ENCODE measurements at places on chromosomes 5 and 9. TPM values are rescaled to one million over a fixed set of nuclear protein-coding genes. Genes with fewer than 3 reads are reported as not detected.

DNA sequence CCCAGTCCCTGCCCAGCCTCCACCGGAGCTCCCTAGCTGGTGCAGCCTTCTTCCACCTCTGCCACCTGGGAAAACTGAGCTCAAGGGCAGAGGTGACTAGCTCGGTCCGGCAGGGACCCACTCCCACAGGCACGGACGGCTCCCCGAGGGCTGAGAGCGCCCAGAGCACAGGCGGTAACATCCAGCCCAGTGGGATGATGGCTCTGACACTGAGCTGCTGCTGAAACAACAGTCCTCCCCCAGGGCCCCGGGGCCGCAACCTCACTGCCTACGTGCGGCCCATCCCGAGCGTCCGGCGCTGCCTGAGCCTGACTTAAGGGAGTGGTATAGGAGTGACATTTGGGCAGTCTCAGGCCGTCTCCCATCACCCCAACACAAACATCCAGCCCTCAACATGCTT is 3.7 kb downstream of the FAM163B start:
- DNase-seq = no peak

DNA sequence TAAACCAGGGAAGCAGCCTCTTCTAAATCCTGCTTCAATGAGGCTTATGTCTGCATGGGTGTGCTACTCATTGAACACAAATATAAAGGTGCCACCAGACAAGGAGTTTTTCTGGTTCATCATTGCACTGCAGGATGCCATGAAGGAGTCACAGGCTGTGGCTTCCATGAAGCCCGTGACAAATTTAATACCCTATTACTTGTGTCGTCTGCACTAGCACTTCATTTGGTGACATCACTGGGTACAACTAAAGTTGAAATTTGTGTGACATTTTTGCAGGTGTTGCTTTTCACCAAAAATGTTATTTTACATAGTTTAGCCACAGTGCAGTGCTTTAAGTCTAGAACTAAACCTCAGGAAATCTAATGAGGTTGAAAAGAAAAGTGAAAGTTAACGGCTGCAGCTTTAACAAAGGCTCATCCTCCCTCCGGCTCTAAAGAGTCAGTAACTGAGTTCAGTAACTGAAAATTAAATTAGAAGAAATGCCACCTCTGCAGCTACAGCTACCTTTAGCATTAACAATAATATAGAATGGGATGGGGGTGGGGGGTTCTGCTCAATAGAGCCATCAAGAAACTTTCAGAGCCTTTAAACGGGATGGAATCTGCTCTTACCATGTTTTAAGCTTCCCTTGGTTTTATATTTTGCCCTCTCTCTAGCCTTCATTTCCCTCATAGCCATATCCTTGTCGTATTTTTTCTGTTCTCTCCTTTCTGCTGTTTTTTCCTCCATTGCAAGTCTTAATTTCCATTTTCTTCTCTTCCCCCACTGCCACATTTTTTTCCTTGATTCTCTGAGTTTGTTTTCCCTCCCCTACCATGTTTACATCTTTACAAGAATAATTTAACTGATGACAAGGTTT is 233.8 kb upstream of the TMEM161B start:
- DNase-seq = no peak

GRCh38 chr5:180673371-180674089 is 24.1 kb upstream of the FLT4 start:
- no peak for DNase-seq

- DNase-seq = no peak
Observed at GRCh38 chr9:127897193-127897692, 2.2 kb downstream of the ST6GALNAC6 start.

DNA sequence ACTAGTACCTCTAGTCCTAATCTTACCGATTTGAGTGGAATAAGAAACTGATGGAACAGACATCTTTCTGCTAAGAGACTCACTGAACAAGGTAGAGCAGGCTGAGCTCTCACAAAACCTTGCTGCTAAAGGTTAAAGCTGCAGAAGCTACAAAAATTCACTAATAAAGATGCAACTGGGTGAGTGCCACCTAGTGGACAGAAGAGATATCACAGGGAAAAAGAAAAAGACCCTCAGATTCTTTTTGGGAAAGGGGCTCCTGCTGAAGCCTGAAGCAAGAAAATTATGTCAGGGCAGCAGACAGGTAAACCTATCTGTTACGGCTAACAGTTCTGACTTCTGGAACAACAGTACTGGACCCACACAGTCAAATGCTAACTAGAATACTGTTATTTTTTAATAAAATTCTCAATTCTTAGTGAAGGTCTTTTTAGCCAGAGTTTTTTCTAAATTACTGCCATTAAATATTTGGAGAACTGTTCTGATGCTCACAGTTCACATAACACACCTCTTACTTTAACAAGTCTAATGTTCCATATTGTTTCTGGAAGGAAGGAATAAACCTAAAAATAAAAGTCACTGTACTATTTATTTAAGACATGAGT is 51.2 kb downstream of the DIAPH1 start:
- DNase-seq = no peak

DNA sequence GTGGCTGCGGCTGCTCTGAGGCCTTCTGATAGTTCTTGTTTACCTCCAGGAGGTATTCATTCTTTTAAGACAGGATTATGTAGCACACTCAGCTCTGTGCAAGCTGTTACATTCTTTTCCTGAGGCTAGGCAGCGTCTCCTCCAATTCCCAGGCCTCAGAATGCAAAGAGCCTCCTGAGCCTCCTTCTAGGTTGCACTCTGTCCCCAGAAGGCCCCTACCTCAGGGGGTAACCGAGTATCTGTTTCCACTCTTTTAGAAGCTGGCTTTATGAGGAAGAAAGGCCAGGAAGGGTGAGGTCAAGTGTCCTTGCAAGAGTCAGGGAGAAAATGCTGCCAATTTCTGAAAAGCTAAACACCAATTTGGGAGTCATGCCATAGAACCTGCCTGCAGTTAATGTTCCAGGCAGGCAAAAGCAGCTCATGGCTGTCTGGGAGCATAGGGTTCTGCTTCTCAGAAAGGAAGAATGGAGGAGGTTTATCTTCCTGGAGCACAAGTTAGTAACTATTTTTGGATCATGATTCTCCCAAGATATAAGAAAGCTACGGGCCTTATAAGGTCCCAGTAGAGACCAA is 178.9 kb downstream of the SEMA6A start:
- DNase-seq = no peak

DNA sequence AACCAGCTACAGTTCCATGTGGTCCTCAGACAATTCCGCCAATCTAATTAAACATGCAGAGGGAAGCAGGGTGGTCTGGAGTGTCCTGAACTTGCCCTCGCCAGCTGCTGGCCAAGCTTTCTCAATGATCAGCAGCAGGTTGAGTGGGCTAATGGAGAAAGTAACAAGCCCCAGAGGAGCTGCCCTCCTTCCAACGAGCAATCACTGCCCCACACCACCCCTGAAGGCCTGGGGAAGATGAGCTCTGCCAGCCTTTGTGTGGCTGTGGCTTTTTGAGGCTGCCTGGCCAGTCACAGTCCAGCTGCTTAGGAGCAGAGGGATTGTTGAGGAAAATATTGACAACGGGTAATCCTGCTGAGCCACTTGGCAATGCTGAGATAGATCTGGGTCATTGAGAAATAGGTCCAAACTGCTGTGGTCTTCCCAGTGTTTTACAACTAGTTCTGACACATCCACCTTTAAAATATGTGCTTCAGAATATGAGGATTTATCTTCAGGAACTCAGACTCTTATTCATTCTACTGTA is 107.3 kb downstream of the CD180 start:
- no peak for DNase-seq

DNA sequence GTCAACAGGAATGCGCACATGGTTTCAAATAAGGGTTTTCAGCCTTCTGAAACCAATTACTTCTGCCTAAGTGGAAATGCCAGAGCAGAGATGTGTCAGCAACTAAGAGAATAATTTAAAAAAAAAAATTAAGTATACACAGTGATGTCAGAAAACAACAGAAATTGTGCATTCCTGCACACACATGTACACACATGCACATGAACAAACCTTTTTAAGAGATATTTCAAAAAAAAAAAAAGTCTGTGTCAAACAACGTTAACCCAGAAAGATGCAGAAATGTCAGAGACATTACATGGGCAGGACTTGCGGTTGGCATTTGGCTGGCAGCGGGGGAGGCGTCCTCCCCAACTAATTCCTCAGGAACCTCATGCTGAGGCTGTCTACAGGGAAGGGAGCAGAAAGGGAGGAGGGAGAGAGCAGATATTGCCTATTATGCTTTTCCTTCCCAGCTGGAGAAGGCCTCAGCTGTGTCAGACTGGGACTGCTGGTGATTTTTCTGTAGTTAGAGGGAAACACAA is 536.9 kb upstream of the WWC1 start:
- no peak for DNase-seq

DNA sequence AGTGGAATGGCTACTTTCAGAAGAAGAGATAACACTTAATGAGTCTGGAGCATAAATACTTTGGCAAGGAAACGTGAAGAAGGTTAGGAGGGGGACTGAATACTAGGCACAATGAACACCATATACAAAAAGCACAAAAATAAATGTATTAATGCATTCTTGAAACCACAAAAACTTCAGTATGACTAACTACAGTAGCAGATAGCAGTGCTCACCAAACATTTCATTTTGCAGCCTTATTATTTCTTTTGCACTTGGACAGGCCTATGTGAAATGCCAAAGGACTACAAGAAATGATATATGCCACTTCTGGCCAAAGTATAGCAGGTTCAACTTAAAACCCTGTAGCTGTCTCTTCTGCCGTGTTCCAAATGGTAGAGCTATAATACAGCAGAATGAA is 26.3 kb downstream of the UBQLN1 start:
- DNase-seq = no peak

GRCh38 chr5:6791031-6791430 is 77.8 kb downstream of the TENT4A start:
- no peak for DNase-seq

DNA sequence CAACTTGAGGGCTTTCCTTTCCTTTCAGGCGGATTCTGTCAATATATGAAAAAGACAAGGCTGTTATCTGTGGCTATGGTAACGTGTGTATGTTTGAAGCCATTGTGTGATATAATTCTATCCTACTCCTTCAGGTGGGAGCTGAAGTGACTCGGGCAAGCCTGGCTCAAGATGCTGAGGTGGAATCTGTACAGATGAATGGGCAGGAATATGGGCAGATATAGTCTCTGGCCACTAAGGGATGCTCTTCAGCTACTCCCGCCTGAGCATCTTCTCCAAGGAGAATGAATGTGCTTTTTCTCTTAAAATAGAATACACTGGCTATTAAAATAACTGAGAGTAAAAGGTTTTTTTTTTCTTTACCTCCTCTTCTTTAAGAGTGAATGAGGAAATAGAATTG is 244.8 kb downstream of the ADGRV1 start:
- no peak for DNase-seq

DNA sequence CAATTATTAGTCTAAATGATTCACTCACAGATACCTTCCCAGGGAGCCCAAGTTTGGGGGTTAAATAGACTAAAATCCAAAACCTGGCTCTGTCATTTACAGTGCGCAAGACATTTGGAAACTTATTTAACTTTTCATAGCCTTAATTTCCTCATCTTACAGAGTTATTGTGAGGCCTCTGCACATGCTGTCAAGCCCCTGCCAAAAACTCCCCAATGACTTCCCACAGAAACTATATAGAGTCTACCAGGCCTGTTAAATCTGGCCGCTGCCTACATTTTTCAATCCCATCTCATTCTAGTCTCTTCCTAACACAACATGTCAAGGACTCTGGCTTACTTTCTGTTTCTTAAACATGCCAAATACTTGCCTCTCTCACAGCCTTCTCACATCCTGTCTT is 412.5 kb downstream of the ELAVL2 start:
- DNase-seq = no peak

The LHFPL2 gene
- 0.09 TPM for total RNA-seq

The PCDHGA2 gene
- 0.11 TPM for total RNA-seq

The SLC6A3 gene
- not detected for total RNA-seq

The ABCA1 gene
- total RNA-seq = not detected

The ZCCHC7 gene
- total RNA-seq = 22.1 TPM

The FOXD4L5 gene
- 0.09 TPM for total RNA-seq
